T-helper 2 cell (primary cell): ENCODE measurements at places on chromosomes 5 and 9.

- DNase-seq, result no peak
These were observed 211.6 kb downstream of the DTWD2 start for GRCh38 chr5:118776755-118777154.

- DNase-seq, result no peak
These were observed 19.8 kb downstream of the SLC6A18 start for GRCh38 chr5:1244976-1245375.

DNA sequence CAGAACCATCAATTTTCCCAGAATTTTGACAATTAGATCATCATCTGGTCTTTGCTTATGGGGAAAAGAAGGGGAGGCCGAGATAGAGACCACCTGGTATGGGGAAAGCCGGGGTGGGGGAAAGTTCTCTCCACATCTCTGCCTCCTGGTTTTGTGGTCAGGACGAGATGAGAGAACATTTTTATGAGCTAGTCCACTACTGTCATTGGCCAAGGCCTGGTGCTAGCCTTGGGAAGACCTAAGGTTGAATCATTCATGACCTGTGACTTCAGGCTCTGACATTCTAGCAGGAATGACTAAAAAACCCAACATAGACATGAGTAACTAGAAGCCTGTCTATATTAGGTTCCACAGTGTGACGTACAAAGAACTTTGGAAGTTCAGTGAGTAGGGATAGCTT is 135.2 kb downstream of the PTTG1 start:
- no peak for DNase-seq

- peak; percentile 26 for DNase-seq
These were observed 1.4 kb downstream of the CHD1 start for GRCh38 chr5:98927242-98927988.

GRCh38 chr5:111932628-111933027 is 175.6 kb upstream of the NREP start:
- DNase-seq, result no peak
